Cerebellar nuclear complex (tissue), 1 donor: ENCODE measurements at places on chromosomes 4 and X.

- DNase-seq = no peak
These were observed 284.1 kb downstream of the ANTXR2 start for GRCh38 chr4:79788884-79789283.

DNA sequence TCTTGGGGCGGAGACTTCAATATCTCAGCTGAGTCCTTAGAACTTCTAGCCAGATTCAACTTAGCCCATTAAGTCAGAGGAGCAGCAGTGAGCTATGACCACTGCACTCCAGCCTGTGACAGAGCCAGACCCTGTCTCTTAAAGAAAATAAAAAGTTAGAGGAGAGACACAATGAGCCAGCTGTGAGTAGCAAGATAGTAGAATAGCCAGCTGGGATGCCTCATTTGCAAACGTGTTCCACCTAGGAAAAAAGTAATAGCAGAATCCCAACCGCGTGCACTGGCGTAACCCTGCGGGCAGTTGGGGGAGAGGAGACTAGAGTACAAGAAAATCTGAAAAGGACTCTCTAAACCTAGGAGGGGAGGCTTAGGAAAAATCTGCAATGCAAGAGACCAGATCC lies 133.2 kb upstream of the ANXA3 start:
- DNase-seq = no peak

GRCh38 chrX:11944501-11944900 lies 186.5 kb downstream of the MSL3 start:
- no peak for DNase-seq

DNA sequence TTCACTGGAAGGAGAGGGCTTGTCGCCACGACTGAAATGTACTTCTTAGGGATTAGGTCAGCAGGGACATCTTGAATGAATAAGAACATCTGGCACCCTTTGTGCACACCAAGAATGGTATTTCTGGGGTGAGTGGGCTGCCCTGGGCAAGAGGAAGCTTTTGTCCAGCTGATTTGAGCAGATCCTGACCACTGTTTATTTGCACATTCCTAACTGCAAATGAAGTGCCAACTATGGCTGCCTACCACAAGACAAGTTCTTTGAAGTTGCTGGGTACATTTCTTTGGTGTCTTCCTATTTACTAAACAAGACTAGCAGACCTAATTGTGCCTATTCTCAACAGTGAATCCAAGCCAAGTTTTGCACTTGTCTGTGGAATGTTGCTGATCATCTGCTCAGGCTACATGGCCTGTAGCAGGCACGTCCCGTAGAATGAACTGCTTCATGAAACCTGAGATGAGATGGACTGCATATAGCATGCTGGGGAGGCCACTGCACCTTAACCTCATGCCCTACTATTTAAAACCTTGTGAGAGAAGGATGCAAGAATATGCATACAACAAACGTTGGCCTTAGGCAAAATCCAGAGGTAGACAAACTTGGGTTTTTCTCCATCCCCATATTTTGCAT lies 45.0 kb downstream of the PIR start:
- no peak for DNase-seq

GRCh38 chrX:41335198-41335957 lies 1.4 kb downstream of the DDX3X start:
- DNase-seq = no peak

- DNase-seq = no peak
These were observed 331.6 kb upstream of the FAM241A start for GRCh38 chr4:111813555-111814140.

- no peak for DNase-seq
These were observed 76.7 kb downstream of the DGKK start for GRCh38 chrX:50393902-50394301.

DNA sequence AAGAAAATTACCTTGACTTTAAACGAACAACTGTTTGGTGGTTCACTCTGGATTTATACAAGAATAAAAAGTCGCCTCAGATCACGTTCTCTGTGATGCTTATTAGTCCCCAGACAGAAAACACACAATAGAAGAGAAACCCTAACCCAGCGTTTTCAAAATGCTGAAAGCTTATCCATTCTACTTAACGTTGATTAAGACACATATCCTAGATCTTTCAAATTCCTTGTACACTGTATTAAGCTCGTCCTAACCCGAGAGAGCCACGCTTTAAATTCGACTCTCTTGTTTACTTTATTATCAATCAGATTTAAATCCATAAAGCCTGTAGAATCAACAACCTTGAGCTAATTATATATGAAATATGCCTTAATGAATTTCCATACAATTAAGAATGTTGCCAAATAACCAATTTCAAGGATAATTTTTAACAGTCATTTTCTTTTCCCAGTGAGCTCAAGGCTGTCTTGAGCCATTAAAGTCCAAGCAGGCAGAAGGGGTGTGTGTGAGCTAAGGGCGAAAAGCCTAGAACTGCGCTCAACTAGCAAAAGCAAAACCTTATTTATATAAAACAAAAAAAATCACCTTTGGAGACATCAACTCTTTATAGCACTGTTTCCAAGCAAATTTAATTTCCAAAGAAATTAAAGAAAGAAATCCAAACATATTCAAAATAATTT lies 981 bp upstream of the PITX2 start:
- no peak for DNase-seq

- no peak for DNase-seq
These were observed 582.9 kb downstream of the ADGRL3 start for GRCh38 chr4:61783050-61783449.
